ENCODE measurements at places on chromosomes 2 and 18.

- no peak for DNase-seq
Measured at GRCh38 chr2:189466656-189467055, 25.4 kb downstream of the WDR75 start.

- no peak for DNase-seq
Measured at GRCh38 chr2:46422717-46423394, 56.5 kb upstream of the TMEM247 start.

DNA sequence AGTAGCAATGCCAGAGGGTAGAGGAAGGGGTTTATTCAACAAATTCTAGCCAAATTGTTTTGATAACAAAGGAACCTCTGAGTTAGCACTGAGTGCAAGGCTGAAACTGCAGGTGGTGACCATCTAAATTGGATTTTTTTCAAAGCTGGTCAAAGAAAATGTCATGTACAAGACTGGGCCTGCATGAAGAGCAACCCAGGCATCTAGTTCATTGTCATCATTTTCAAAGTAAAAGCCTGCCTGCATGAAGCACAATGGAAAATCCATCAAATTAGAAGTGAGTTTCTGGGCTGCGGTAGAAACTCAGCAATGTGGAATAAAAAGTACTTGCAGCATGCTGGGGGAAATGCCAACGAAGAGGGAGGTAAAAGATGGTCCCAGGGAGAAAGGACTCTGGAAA, 80.8 kb upstream of the PPP1CB start:
- DNase-seq: no peak

GRCh38 chr2:226905718-226906117, 69.9 kb downstream of the RHBDD1 start:
- no peak for DNase-seq

GRCh38 chr2:46643951-46644350, 164.6 kb downstream of the TMEM247 start:
- DNase-seq: no peak

DNA sequence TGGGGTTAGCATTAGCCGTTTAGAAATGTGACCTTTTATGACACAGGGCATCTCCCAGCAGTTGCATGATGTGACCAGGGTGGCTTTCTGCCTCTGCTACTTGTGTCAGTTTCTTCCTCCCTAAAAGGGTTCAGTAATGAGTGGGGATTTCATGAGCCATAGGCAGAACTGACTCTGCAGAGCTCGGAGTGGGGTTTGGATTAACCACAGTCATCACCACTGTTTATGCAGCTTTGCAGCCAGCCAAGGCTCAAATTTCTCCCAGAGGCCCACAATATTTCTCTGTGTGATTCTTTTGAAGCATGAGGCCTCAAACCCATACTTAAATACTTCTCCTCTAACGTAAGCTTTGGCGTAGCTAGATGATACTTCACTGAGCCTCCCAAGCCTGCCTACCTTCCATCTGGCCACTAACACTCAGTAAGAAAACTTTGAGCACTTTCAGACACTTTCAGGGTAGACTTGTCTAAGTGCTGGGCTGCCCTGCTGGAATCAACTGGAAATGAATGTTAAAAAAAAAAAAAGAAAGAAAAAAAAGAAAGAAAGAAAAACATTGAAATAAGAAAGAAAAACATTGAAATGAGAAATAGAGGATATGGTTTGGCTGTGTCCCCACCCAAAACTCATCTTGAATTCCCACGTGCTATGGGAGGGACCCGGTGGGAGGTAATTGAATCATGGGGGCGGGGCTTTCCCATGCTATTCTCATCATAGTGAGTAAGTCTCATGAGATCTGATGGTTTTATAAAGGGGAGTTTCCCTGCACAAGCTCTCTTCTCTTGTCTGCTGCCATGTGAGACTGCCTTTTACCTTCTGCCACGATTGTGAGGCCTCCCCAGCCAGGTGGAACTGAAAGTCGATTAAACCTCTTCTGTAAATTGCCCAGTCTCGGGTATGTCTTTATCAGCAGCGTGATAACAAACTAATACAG, 11.5 kb upstream of the LAPTM4A start:
- DNase-seq: peak; percentile 33

DNA sequence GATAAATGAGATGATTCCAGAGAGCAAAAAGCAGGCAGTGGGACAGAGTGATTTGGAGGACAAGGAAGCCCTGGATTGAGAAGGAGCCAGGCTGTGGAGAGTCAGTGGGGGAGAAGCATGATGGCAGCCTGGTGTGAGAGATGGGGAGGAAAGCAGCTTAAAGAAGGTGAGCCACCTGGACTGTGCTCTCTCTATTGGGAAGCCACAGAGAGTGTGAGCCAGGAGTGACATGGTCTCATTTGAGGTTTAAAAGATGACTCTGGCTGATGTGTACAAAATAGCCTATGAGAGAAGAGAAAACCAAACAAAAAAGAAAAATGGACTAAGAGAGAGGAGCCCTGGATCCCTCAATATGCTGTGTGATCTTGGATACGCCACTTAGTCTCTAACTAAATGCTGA, 12.9 kb upstream of the EPAS1 start:
- DNase-seq: no peak

DNA sequence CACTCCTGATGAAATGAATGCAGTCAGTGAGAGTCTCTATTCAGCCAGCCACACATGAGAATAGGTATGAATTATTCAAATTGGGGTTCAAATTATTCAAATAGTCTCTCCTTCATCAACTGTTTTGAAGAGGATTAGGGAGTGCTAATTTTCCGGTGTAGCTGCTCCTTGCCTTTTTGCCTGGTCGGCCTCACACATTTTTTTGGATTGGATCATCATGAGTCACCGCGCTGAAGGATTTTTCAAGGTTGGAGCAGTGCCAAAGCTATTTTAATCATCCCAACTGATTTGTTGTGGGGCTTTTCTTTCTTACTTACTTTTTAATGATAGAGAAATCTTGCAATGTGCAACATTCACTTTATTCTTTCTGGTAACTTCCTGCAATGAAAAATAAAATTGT, 2.4 kb upstream of the DTNA start:
- no peak for DNase-seq

GRCh38 chr2:24855022-24855622, 61.9 kb downstream of the CENPO start:
- no peak for DNase-seq

- no peak for DNase-seq
Measured at GRCh38 chr2:47232738-47233415, 77.8 kb upstream of the STPG4 start.

- DNase-seq: no peak
Measured at GRCh38 chr2:209570194-209570593, 146.3 kb downstream of the MAP2 start.

DNA sequence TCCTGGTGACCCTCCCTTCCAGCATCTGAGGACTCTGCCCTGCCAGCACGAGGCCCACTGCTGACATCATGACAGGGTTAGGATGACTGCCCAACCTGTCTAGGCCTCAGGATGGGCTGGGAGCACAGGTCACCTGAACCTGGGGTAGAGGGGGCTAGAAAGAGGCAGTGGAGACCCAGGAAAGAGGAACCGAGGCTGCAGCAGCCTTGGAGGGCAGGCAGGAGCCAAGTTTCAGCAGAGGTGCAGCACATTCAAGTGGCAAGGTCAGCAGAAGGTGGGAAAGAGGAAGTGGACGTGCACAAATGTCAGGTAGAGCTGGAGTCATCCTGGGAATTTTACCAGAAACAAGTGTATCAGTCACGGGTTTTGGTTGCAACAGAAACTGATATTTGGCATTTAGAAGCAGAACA, 13.6 kb upstream of the RAB10 start:
- DNase-seq: no peak

GRCh38 chr2:208285853-208286252, 19.8 kb downstream of the PIKFYVE start:
- no peak for DNase-seq

DNA sequence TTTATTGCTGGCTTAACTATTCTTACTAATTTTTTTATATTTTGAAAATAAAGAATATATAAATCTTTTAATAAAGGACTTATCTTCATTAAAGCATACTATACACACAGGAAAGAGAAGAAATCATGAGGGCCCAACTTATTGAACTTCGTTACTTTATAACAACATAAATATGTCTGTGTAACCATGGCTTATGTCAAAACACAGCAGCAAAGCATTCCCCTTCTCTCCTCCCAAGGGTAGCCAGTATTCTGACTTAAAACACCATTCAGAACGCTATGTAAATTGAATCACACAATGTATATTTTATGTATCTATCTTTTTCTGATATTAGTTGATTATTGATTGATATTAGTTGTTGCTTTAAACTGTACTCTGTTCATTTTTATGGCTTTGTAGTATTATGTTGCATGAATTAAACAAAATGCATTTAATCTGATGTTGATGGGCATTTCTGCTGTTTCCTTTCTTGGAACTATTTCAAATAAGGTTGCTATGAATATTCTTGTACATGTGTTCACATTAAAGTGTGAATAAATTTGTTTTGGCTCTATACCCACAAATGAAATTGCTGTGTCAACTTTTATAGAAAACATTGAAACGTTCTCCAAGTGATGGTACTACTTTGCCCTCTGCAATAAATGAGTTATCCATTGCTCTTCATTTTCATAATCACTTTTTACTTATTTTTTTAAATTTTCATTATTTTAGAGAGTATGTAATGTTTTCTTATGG, 188.7 kb downstream of the RND3 start:
- DNase-seq: no peak

All from ascending aorta (tissue), 2 donors.